ENCODE measurements at places on chromosomes 6 and 20.
A peak's percentile ranks its signal among the peaks of the same experiment; 100 is the strongest.

GRCh38 chr6:124008000-124008987, 204.6 kb downstream of the NKAIN2 start:
- H3K4me3 ChIP-seq = no peak overlapping the region
- peaks cover 14% of the 10 kb centered on the region for H3K27me3 ChIP-seq
- no peak overlapping the region for H3K27ac ChIP-seq
- DNase-seq = no peak
- no peaks in the 10 kb centered on the region for H3K36me3 ChIP-seq
- H3K4me1 ChIP-seq = no peaks in the 10 kb centered on the region

DNA sequence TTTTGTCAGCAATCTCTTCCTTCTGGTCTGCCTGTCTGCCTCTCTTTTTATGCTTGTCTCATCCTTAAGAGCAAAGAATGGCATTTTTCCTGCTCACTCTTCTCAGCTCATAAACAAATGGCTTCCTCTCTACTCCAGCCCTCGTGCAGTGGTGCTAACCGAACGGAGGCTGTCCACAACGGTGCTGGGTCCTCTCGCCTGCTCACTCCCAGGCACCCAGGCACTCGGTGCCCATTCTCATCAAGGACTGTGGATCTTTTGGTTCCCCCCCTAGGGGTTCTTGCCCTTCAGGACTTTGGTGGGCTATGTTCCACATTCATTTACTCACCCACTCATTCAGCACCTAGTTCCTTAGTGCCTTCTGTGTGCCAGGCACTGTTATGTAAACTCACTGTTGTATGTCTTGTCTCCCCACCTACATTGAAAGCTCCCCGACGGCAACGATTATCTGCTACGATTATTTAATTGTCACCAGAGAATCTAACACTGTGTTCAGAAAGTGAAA, 113.9 kb downstream of the FYN start:
- no peak overlapping the region for H3K4me3 ChIP-seq
- no peak for DNase-seq
- H3K36me3 ChIP-seq = no peaks in the 10 kb centered on the region
- no peaks in the 10 kb centered on the region for H3K27me3 ChIP-seq

DNA sequence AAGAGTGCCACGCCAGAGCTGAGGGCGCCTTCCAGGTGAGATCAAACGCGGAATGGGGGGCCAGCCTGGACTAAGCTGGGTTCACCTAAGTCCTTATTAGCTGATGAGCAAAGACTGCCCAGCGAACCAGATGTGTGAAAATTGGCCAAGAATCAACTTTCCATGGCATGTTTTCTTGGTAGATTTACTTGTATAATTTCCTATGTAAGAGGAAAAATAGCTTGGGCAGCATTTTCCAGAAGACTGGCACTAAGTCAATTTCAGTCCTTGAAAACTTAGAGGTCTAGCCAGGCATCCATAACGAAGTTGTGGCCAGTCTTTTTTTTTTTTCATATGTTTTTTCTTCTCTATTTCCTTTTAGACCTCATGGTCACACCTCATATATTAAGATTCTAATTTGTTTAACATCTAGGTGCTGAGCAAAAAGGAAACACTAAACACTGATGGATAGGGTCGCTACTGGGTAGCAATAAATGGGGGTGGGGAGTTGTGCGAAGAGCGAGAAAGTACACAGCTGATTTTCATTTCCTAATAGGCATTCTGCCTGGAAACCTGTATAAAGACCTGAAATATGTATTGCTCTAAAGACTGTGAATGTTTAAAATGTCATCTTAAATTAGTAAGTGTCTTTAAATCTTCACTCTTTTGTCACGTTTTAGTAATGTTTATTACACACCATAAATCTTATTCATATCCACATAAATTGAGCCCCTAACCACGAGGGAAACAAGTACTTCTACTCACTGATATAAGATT, 188.8 kb downstream of the CD83 start:
- peaks cover 12% of the 10 kb centered on the region for H3K4me1 ChIP-seq
- no peak overlapping the region for H3K27ac ChIP-seq
- DNase-seq = no peak

GRCh38 chr6:144574796-144575195, 289.7 kb downstream of the UTRN start:
- DNase-seq = no peak
- H3K4me1 ChIP-seq = peaks cover under 1% of the 10 kb centered on the region
- H3K27me3 ChIP-seq = no peaks in the 10 kb centered on the region
- peaks cover 27% of the 10 kb centered on the region for H3K36me3 ChIP-seq
- no peak overlapping the region for H3K4me3 ChIP-seq
- no peak overlapping the region for H3K27ac ChIP-seq

DNA sequence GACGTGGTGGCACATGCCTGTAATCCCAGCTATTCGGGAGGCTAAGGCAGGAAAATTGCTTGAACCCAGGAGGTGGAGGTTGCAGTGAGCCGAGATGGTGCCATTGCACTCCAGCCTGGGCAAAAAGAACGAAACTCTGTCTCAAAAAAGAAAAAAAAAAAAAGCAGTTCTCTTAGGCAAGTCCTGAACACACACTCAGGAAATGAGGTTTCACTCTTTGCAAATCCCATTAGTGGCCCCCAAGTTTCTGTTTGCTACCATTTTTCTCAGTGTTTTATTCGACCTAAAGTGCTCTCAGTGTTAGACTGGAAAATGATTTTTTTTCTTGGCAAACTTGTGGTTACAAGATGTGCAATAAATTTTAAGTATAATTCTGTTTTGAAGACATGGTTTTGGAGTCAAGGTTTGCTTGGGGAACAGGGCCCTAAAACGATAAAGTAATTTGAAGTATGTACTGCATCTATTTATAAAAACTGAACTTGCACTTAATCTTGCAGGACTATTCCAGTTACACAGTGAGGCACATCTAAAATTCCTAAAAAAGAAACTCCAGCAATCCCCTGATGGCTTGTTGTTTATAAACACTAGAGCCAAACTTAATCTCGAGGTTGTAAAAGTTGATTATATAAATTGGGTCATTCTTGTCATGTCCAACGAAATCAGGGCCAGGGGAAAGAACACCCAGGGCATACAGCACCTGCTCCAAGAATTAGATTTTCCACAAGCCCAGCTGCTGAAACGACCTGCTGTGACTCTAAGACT, 42.6 kb downstream of the MAP1LC3A start:
- peaks cover 5% of the 10 kb centered on the region for H3K36me3 ChIP-seq
- H3K4me1 ChIP-seq = peaks cover 4% of the 10 kb centered on the region

DNA sequence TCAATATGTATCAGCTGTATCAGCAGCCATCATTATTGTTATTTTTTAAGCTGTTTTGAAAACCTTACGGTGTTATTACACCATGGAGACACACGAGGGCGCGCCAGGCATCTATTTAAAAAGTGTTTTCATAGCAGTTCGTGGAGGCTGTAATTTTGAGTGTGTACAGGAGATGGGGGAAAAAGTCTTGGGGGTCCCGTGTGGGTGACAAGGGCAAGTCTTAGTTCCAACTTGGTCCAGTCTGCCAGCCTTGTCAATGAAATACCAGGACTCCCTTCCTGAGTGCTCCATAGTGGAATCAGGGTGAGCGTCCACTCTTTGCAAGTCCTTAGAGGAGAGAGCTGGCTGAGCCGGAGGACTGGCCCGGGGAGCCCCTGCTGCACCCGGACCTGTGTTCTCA, 43.3 kb downstream of the SLC2A10 start:
- no peaks in the 10 kb centered on the region for H3K36me3 ChIP-seq
- peaks cover 24% of the 10 kb centered on the region for H3K4me1 ChIP-seq
- H3K27ac ChIP-seq = peak overlapping the region; percentile 68
- DNase-seq = peak; percentile 76

DNA sequence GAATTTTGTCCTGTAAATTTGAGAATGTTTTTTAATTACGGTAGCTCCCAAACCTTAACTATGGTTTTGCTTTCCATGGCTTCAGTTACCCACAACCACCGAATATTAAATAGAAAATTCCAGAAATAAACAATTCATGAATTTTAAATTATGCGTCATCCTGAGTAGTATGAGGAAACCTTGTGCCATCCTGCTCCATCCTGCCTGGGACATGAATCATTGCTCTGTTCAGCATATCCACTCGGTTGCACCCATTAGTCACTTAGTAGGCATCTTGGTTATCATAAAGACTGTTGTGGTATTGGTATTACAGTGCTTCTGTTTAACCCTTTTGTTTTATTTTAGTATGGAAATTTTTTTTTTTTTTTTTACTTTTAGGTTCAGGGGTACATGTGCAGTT, 39.7 kb downstream of the KCNS1 start:
- DNase-seq = no peak
- H3K4me3 ChIP-seq = no peak overlapping the region
- no peaks in the 10 kb centered on the region for H3K27me3 ChIP-seq

- peaks cover 20% of the 10 kb centered on the region for H3K4me1 ChIP-seq
- peaks cover 19% of the 10 kb centered on the region for H3K36me3 ChIP-seq
- no peak overlapping the region for H3K4me3 ChIP-seq
- DNase-seq = no peak
- H3K27ac ChIP-seq = peak overlapping the region; percentile 83
These were observed 42.2 kb downstream of the C6orf132 start for GRCh38 chr6:42100029-42100901.

GRCh38 chr6:83927470-83927869, 68.0 kb downstream of the CYB5R4 start:
- no peaks in the 10 kb centered on the region for H3K4me1 ChIP-seq
- DNase-seq = no peak
- no peak overlapping the region for H3K27ac ChIP-seq
- H3K36me3 ChIP-seq = peaks cover 31% of the 10 kb centered on the region
- H3K4me3 ChIP-seq = no peak overlapping the region
- no peaks in the 10 kb centered on the region for H3K27me3 ChIP-seq

DNA sequence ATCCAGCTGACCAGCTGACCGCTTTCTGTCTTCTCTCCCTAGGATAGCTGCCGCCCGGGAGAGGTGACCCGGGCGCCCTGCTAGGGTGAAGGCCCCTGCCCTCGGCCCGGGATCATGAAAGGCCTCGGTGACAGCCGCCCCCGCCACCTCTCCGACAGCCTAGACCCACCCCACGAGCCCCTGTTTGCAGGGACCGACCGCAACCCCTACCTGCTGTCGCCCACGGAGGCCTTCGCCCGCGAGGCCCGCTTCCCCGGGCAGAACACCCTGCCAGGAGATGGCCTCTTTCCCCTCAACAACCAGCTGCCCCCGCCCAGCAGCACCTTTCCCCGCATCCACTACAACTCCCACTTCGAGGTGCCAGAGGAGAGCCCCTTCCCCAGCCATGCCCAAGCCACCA, 109.7 kb upstream of the MYL9 start:
- no peak overlapping the region for H3K27ac ChIP-seq
- DNase-seq = no peak
- H3K4me1 ChIP-seq = no peaks in the 10 kb centered on the region

- H3K27me3 ChIP-seq = no peaks in the 10 kb centered on the region
- H3K36me3 ChIP-seq = peaks cover 19% of the 10 kb centered on the region
- H3K4me1 ChIP-seq = no peaks in the 10 kb centered on the region
- H3K4me3 ChIP-seq = no peak overlapping the region
- no peak overlapping the region for H3K27ac ChIP-seq
These were observed 36.4 kb downstream of the EIF2S2 start for GRCh38 chr20:34075647-34076046.

DNA sequence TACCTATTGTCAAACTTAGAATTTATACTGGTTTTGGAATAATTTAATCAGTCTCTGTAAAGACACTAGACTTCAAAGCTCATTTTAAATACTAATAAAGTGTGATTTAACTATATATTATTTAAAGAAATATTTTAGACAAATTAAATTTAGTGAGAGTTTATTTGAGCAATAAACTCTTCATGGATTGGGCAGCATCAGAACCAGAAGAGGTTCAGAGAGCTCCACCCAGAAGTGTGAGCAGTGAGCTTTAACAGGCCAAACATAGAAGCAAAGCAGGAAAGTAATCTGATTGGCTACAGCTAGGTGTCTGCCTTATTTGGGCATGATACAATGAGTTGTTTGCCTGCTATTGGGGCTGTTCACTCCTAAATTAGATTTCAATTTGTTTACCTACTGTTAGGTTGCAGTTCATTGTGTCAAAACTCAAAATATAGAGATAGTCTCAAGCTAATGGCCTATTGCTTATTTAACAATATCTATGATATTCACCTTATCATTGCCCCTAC, 355.1 kb upstream of the RNF217 start:
- H3K27ac ChIP-seq = no peak overlapping the region
- no peak overlapping the region for H3K4me3 ChIP-seq
- H3K4me1 ChIP-seq = no peaks in the 10 kb centered on the region
- H3K27me3 ChIP-seq = no peaks in the 10 kb centered on the region

DNA sequence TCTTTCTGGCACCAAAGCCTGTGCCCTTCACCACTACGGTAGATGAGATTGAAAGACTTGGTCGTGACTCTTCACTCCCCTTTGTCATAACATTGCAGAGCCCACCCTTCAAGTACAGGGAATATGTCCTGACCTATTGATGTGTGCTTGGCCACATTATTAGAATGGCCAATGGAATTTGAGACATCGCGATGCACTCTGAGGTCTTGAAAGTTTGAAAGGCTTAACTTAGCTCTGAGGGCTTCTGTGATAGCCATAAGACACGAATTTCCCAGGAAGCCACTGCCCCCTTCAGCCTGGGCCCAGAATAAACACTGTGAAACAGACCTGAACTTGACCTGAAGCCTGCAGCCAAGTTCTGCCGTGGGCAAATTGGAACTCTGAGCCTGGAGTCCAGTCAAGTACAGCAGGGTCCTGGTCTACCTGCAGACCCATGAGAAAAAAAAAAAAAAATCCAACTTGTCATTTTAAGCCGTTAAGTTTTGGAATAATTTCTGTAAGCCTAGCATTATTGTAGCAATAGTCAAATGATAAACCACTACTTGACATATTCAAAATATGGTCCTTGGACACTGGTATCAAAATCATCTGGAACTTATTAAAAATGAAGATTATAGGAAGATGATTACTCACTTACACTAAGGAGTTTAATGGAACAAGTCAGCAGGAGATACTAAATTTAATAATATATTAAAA, 36.9 kb upstream of the TRAF3IP2 start:
- H3K27ac ChIP-seq = peak overlapping the region; percentile 25
- peaks cover 13% of the 10 kb centered on the region for H3K36me3 ChIP-seq
- peaks cover 4% of the 10 kb centered on the region for H3K4me1 ChIP-seq

DNA sequence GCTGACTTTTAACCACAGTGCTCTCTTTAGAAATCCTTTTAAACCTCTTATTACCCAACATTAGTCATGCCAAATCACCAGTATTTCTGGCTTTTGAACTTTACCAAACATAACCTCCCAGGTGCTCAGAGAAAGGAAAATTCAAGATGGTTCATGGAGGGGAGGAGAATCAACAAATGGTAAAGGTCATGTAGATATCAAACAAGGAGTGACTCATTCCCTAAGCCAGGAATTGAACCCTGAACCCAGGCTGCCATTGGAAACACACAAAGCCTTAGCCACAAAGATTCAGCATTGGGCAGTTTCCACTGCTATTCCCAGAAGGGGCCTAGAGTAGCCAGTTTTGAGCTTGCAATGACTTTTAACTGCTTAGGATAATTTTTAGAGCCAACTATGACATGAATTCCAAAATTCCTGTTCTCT, 21.6 kb upstream of the ENTPD6 start:
- peaks cover 9% of the 10 kb centered on the region for H3K4me1 ChIP-seq
- H3K4me3 ChIP-seq = no peak overlapping the region

- no peaks in the 10 kb centered on the region for H3K36me3 ChIP-seq
- no peak overlapping the region for H3K4me3 ChIP-seq
- no peak overlapping the region for H3K27ac ChIP-seq
- H3K4me1 ChIP-seq = no peaks in the 10 kb centered on the region
- DNase-seq = no peak
These were observed 138.0 kb downstream of the THBS2 start for GRCh38 chr6:169115632-169116031.

- H3K27me3 ChIP-seq = no peaks in the 10 kb centered on the region
- no peak overlapping the region for H3K27ac ChIP-seq
- DNase-seq = no peak
- H3K4me1 ChIP-seq = no peaks in the 10 kb centered on the region
- H3K36me3 ChIP-seq = no peaks in the 10 kb centered on the region
- no peak overlapping the region for H3K4me3 ChIP-seq
These were observed 40.6 kb upstream of the NFATC2 start for GRCh38 chr20:51583073-51583472.
